Gastrocnemius medialis (tissue), 4 donors: ENCODE measurements at places on chromosomes 2 and 18. TPM values are rescaled to one million over a fixed set of nuclear protein-coding genes. Genes with fewer than 3 reads are reported as not detected.

DNA sequence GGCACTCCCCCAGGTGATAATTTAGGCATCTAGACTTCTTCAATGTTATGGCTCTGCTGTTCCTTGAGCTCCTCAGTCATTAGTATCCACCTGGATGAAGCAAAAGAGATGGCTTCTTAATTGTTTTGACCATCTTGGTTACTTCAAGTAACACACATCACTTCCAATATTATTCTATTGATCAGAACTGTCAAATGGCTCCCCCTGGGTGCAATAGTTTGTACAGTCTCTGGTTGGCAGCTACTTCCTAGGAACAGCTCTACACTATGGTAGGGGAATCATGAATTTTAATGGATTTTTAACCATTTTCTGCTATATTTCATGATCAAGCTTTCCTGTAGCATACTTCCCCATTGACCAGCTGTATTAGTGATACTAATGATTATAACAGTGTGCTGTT is 157.0 kb downstream of the NYAP2 start:
- no peak for DNase-seq

- no peak for DNase-seq
Measured at GRCh38 chr2:154350911-154351310, 347.6 kb upstream of the KCNJ3 start.

DNA sequence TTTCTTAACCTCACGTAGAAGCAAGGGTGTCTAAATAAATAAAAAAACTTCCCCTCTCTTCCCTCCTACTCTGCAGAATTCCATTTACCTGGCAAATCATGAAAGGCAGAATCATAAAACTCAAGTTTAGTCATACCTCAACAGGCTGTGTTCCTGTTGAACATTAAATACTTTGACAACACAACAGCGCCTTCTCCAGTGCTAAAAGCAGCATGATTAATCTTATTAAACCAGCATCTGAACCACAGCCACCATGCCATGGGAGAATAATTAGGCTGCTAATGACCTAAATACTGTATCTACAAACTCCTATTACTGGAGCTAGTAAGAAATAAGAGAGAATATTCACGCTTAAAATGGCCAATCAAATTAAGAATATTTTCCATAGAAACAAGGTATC is 68.1 kb downstream of the CDH2 start:
- DNase-seq, result no peak

- no peak for DNase-seq
Measured at GRCh38 chr18:59769129-59769865, 72.1 kb upstream of the CCBE1 start.

DNA sequence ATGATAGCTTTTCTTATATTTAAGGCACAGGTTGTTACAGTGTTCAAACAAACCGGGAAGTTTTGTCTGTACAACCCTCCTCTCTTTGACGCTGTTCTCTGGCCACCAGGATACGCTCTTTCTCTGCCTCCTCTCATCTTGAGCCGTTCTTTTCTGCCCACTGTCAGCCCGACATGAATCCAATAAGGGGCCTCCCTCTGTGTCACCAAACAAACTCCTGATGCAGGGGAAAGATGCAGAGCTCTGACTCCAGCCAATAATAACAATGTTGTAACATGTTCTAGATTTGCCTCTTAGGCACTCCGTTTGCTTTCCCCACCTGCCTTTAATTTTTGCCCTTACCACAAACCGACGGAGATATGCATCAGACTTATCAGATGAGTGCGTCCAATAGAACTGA is 449.3 kb downstream of the SLC4A3 start:
- DNase-seq, result no peak

- no peak for DNase-seq
Measured at GRCh38 chr18:46282646-46283045, 178.5 kb downstream of the HAUS1 start.

DNA sequence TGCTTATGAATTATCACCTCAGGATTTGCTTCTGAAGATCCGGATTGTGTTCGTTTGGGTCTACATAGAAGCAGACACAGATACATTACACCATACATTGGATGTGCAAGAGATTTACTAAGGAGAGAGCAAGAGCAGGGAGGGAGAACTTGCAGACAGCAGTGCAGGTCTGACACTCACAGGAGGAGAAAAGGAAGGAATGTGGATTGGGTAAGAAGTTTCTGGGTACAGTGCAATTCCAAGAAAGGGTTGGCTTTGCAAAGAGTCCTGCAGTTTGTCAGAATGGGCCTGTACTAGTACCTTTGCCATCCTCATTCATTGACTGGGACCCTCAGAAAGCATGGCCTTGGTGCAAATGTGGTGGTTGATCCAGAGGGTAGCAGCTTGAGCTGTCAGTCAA is 4.8 kb upstream of the THOC1 start:
- DNase-seq, result no peak

GRCh38 chr18:33505798-33506197 is 65.3 kb upstream of the CCDC178 start:
- no peak for DNase-seq

DNA sequence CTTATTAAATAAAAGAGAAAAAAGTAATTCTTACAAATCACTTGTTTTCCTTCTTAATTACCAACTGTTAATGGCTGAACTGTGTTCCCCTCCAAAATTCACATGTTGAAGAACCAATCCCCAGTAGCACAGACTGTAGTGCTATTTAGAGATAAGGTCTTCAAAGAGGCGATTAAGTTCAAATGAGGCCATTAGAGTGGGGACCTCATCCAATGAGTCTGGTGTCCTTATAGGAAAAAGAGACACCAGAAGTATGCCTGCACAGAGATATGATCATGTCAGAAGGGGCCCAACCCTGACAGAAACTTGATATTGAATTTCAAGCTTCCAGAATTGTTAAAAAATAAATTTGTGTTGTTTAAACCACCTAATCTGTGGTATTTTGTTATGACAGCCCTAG is 89.8 kb downstream of the MEMO1 start:
- no peak for DNase-seq

DNA sequence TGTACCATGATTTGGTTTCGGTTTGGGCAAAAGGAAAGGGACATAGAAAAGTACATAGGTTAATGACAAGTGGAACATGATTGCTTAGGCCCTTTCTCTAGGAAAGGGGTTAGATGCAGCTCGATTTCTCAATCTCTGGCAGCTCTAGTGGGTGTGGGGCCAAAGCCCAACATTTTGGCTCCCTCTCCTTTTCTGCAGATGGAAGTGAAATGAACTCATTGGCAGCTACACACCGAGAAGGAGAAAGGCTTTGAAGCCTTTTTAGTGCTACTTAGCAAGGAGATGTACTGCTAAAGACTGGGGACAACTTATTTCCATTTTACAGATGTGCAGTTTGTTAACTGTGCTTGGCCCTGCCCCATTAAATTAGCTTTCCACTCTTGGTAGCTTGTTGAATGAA is 93.8 kb downstream of the LYPD6B start:
- no peak for DNase-seq

- no peak for DNase-seq
Measured at GRCh38 chr2:60446413-60447267, 106.8 kb downstream of the BCL11A start.

- DNase-seq, result no peak
Measured at GRCh38 chr18:61825386-61825785, 67.4 kb downstream of the RNF152 start.

DNA sequence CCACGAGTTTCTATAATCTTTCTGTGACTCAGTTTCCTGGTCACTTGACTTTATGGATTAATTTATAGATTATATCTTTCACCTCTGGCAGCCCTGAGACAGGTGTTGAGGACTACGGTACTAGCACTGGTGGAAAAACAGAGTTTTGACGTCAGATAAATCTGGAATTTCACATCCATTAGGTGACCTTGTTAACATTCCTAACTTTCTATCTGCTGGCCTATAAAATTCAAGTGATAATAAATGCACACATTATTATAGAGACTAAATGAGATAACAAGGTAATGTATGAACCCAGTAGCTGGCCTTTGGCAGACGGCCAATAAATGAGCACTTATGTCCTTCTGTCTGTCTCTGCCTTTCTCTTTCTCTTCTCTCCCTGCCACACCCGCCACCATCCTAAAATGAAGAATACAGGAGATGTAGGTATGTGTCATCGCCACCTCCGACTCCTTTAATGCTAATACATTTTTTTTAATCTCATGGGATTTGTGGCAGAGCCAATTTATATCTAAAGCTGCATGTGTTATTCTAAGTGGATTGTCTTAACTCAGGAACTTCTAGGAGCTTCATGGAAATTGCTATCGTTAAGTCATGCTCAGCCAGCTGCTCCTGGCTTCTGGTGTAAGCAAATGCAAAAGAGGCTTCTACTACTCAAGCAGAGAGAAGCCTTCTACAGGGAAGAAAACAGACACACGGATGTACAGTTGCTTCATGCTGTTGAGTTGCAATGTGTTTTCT is 2.3 kb downstream of the TM4SF20 start:
- DNase-seq, result no peak

GRCh38 chr2:10971888-10972260 is 60.1 kb downstream of the KCNF1 start:
- no peak for DNase-seq

DNA sequence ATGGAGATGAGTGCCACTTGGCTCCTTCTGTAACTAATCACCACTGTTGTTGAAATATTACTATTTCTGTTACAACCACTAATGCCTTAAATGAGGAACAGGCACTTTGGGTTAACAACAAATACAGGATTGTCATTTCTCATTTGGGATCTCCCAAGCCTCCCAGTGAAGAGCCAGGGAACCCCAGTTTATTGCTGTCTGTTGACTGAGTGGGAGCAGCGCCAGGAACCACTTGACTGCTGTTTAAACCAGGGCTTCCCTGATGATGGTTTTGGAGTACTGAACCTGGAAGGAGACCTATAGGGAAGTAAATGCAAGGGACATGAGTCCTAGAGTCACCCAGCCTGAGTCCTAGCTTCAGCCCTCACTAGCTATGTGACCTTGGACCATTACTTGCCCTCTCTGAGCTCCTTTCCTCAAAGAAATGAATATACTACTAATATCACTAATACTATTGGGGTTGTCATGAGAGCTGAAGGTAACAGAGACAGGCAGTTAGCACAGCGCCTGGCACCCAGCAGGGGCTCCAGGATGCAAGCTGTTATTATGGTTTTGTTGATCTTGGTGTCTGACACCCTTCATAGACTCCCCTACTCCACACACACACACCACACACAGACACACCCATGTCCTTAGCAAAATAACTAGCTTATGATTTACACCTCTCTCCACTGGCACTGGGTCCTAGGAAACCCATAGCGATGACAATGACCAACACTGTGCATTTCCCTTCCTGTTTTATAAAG is 104.2 kb upstream of the FZD7 start:
- no peak for DNase-seq

- no peak for DNase-seq
Measured at GRCh38 chr18:76721207-76721996, 101.0 kb upstream of the ZNF236 start.

- no peak for DNase-seq
Measured at GRCh38 chr2:9149726-9150567, 56.7 kb upstream of the ASAP2 start.

DNA sequence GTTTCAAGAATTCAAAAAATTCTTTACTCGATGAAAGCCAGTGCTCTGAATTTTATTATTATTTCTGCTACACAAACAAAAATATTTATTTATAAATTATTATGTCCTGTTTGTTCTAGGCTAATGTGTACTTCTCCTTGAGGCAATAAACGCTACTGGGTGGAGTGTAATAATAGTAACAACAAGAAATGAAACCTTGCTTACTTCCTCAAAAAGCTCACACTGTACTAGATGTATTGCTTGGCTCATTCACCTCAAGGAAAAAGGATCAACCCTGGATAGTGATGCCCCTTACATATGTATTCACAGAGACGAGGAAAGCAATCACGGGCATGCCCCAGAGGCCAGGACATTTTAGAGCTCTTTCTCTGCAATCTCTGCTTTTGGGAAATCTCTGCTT is 685.6 kb upstream of the NXPH2 start:
- DNase-seq, result no peak

- DNase-seq, result no peak
Measured at GRCh38 chr2:234961784-234962183, 10.0 kb downstream of the SH3BP4 start.

The BCL2L11 gene
- 18.8 TPM for total RNA-seq

The CXXC1 gene
- total RNA-seq, result 23.0 TPM

The ATP6V1C2 gene
- not detected for total RNA-seq
